ENCODE measurements at places on chromosomes 5 and 9.

DNA sequence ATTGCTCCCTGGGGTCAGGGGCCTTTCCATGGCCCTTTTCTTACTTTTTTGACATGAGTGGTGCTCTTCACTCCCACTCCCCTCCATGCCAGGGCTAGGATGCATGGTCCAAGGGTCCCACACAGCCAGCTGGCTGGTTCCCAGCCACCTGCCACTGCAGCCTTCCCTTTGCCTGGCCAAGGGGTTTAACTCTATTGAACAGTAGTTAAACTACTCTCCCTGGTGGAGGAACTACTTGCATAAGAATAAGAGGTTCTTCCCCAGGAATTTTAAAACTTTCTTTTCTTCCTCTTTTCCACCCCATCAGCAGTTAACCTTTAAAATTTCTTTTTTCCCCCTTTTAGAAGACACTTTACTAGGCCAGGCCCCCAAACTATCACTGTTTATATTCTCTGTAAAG, 1532.8 kb upstream of the ACO1 start:
- no peak for DNase-seq

DNA sequence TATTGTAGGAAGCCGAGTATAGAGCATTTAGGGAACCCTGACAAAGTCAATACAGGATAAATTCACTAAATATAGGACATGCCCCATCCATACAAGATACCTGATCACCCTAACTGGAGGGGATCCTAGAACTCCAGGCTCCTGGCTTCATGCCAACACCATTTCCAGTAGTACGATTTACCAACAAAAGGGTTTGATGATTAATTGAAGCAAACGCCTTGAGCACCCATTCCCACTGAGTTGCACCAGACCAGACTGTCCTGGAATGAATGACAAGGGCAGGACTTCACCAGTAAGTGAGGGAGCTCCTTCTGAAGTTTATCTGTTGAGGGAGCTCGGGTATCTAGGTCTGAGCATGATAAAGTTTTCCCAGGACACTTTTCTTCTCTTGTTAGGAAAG, 327.2 kb upstream of the MSX2 start:
- DNase-seq = no peak

DNA sequence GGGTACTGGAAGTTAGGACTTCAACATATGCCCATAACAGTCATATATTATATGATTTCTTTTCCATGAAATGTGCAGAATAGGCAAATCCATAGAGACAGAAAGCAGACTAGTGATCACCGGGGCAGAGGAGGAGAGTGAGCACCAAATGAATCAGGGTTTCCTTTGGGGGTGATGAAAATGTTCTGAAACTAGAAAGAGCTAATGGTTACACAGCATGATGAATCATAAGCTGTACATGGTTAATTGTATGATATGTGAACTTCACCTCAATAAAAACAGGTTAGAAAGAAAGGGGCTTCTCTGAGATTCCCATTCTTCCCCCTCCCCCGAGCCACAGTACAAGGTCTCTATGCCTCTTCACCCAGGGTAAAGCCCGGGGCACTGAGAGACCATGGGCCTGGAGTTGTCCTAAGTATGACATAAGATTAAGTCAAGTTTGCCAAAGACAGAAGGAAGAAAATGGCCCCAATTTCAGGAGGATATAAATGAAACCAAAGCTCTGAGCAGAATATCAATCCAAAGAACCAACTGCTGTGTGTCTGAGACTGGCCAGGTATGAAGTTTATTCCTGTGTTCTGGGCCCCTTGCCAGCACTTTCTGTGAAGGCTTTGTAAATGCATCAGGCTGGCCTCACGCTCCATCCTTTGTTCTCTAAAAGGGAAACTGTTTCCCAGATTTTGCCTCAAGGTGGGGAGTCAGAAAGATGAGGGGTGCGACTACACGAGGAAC, 243.8 kb downstream of the CDK5RAP2 start:
- no peak for DNase-seq

GRCh38 chr9:114225561-114226212, 70.3 kb downstream of the COL27A1 start:
- no peak for DNase-seq

GRCh38 chr5:177105691-177106476, 19.2 kb downstream of the FGFR4 start:
- DNase-seq = no peak

- DNase-seq = no peak
These were observed 24.4 kb downstream of the ZNF474 start for GRCh38 chr5:122153774-122154173.

DNA sequence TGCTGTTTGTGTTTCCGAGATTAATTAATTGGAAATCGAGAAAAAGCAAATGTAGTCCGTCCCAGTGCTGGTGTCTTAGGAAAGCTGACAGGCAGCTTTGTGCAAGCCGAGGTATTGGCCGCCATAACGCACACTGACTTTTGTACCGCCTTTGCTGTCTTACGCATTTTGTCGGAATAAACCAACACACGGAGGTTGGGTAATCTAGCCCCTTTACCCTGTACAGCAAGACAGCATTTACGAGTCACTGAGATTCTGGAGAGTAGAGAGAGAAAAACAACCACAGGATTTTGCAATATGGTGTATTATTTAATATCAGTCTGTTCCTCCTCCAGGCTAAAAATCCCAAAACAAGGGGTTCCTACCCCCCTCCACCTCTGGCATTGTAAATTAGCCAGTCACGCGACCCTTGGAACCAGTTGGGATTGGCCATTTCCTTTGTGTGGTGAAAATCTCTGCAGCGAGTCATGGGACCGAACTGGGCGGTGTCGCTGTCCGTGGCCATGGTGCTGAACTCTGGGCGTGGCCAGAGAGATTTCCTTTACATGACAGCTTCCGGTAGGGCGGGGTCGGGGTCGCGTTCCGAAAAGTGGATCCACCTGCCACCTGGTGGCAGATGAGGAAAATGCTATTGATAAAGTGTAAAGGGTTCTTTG, 10.3 kb upstream of the PCDHB1 start:
- DNase-seq = peak; percentile 42

- no peak for DNase-seq
These were observed 377.1 kb downstream of the ACTL7B start for GRCh38 chr9:108478431-108479332.

GRCh38 chr5:171541341-171541776, 121.9 kb downstream of the FGF18 start:
- no peak for DNase-seq

- no peak for DNase-seq
These were observed 261.3 kb downstream of the TMEM167A start for GRCh38 chr5:82815871-82816270.

GRCh38 chr5:134547579-134547978, 22.1 kb downstream of the JADE2 start:
- no peak for DNase-seq

DNA sequence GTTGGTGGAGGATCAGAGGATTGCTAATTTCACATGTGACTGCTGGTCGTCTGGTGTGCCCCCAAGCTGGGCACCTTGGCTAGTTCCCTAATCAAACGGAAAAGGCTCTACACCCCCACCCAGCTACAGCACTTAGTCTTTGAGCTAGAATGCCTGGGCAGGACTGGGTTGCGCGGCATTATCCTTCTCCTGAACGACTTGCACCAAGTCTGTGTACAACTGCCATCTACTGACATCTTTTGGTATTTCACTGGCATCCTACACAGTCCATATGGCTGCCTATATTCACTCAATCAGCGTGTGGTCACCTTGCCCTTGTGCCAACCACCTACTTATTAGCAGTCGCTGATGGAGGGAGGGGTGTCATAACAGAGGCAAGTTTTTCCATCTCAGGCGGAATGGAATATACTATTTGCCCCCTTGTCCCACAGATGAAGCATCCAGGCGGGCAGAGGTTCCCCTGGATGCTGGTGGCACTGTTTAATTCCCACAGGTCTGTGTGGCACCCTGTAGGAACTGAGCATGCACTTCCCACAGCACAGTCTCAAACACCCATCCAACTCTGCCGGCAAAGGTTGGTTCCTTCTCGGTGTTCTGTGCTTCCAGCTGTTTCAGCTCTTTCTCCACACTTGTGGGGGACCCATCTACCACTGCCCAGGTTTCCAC, 150.1 kb downstream of the OSTF1 start:
- peak; percentile 10 for DNase-seq

- DNase-seq = no peak
These were observed 13.1 kb upstream of the CARD19 start for GRCh38 chr9:93082841-93083411.

DNA sequence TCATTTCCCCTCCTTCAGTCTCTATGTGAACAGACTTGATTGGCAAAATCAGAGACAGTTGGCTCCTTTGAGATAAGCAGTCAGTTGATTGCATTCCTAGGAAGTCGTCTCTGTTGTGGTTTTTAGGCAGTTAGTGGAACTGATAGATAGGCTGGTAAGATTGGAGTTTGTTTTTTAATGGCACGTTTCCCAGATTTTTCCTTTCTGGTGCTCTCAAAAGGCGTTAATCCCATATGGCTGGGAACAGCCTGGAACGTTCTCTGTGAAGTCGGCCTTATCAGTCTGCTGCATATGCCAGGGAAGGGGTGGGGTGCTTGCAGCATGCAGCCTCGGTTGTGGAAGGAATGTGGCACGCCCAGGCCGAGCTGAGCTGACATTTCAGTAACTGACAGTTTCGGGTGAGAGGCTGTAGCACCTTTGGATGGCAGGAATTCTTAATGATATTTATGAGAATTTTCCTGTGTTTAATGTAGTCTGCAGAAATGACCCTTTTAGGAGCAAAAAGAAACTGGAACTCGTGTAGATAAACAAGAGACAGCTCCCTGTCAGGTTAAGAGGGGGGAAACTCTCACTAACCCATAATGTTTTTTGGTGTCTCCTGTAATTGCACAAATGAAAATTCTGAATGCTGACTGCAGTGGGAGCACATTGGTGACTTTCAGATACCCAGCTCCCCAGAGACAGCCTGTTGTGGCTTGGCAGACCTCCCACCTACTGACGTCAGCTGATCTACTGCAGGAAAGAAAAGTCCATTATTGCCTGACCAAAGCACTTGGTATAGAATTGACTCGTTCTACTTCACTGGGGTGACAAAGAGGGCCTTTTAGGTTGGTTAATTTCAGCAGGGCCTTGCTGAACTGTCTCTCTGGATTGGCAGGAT, 6.3 kb downstream of the SPTAN1 start:
- DNase-seq = no peak

- no peak for DNase-seq
These were observed 176.0 kb upstream of the TLE4 start for GRCh38 chr9:79395755-79396154.

DNA sequence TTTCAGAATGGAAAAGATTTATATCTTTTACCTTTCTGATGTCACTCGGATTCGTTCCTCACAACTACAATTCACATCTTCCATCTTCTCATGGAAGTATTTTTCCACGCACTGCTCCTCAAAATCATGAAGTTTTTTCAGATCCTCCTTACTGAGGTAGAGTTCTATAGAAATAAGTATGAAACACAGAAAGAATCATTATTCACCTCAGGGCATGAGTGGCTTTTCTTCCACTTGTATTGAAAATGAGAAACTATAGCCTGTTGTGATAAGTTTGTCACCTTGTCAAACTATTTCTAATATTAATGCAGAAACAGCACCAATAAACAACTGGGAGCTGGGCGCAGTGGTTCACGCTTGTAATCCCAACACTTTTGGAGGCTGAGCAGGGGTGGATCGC, 116.0 kb downstream of the TRPM6 start:
- DNase-seq = no peak

GRCh38 chr5:171619196-171619595, 166.4 kb upstream of the SMIM23 start:
- DNase-seq = no peak
